ENCODE measurements at places on chromosomes 4 and X.

- no peak for DNase-seq
These were observed 37.6 kb upstream of the S100G start for GRCh38 chrX:16612257-16612897.

DNA sequence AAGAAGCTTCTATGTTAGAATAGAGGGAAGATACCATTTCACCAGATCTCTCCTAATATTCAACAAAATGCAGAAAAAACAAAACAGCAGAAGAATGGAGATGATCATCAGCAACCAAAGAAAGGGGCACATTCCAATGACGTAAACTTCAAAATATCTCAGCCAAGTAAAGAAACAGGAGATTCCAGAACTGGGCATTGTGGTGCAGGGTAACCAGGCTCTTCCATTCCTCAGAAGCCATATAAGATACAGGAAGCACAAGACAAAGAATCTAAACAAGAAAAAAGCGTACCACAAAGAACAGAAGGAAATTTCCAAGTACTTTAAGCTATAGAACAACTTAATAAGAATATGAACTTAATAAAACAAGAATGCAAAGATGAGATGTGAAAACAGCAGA is 6.9 kb upstream of the ARMCX4 start:
- no peak for DNase-seq

DNA sequence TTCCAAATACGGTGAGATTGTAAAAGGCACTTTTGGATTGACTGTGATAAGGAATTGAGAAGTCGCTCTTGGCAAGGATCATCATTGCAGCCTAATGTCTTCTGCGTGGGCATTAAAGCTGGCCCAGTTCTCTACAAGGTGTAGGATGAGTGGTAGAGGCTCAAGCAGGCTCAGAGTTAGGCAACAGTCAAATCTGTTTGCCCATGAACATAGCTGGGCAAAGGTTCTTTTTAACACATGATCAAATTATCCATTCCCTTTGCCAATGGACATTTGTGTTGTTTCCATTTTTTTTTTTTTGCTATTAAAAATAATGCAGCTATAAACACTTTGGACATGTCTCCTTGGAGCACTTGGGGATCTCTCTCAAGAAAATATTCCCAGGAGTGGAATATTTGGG is 229.1 kb upstream of the FAT1 start:
- DNase-seq, result no peak

- no peak for DNase-seq
These were observed 51.5 kb downstream of the PJA1 start for GRCh38 chrX:69113723-69114122.

DNA sequence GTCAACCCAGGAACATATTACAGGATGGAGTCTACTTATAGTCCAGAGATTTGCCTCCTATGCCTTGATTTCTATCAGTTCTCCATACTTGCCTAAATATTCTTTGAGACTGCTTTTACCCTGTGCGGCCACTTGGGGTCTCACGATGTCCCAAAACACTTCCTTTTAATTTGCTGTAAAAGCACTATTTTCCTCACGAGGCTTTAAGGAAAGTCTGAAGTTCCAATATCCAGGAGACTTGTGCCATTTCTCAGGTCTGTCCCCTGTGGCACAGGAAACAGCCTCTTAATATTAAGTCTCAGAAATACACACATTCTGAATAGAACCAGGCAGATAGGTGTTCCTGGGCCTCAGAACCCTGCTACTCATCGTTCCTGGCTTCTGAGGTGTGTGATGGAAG is 142.9 kb downstream of the TMEM164 start:
- no peak for DNase-seq

- DNase-seq, result no peak
These were observed 644.1 kb downstream of the MID1IP1 start for GRCh38 chrX:39445336-39445735.

DNA sequence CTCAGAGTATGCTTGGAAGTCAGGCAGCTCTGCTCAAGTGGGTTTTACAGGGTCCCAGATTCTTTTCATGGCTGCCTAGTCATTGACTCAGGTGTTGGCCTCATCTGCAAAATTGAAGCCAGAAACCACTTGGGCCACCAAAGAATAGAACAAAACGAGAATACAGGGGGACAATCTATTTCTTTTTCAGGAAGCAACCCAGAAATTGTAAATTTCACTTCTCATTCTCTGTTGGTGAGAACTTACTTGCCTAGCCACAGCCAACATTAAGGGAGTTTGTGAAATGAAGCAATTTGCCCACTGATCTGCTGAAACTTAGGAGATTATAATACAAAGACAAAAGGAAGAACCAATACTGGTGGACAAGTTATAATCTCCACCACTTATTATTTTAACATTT is 8.6 kb upstream of the TKTL2 start:
- DNase-seq, result no peak

DNA sequence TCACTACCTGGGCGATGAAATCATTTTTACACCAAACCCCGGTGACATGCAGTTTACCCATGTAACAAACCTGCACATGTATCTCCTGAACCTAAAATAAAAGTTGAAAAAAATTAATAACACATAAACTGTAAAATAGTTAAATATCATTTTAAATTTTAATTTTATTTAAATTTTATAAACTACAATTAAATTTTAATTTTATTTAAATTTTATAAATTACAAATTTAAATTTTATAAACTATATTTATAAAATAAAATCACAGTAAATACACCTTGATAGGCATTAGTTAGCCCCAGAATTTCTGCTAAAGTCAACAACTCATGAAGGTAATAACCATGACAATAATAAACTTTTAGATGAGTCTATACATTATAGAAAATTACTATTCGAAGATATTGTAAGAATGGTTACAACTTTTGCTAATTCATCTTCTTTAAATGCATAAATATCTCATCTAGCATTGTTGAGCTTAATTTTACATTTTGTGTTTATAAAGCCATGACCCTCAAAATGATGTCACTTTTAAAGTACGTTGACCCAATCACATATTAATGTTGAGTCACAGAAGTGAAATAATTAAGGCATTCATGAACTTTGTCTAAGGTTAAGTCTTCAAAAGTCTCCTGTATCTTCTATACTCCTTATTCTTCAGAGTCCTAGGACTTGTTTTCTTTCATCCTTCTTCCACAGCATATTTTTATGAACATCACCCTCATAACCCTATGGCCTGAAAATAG is 755.8 kb upstream of the LCORL start:
- DNase-seq, result no peak

DNA sequence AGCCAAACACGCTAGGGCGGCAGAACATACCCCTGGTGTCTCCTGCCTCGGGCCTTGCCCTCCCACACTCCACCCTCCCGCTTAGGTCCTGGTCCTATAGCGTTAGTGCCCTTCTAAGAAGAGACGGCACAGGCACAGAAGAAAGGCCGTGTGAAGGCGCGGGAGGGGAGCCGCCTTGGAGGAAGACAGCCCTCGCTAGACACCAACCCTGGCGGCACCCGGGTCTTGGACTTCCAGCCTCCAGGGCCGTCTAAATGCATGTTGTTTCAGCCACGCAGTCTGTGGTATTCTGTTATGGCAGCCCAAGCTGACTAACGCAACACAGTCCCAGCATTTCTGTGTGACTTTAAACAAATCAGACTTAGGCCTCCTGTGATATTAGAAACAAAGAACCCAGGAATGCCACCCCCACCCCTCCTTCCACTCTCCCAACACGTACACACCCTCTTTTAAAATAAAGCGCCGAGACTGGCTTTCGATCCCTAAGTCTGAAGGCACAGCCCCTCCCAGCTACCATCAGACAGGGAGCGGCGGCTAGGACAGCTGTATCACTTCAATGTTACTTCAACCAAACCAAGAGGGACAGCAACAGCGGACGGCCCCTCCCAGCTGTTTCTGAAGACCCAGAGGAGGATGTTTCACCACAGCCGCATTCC is 128.0 kb downstream of the AFAP1 start:
- DNase-seq, result peak; percentile 83

DNA sequence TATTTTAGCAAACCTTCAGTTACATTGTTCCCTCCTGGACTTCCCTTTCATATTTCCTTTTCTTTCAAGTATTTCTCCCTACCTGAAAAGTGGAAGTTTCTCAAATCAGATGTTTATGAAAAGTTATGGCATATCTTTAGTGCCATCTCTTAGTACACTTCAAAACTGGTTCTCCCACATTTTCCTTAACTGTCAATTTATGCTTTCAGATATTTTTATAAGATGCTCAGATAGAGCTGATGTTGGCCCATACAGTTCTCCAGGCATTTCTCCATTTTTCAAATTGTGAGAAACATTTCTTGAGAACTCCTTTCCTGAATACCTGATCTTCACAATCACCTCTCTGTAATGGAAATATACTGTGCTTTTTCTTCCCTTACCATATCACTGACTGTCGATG is 32.5 kb upstream of the AP1AR start:
- no peak for DNase-seq

DNA sequence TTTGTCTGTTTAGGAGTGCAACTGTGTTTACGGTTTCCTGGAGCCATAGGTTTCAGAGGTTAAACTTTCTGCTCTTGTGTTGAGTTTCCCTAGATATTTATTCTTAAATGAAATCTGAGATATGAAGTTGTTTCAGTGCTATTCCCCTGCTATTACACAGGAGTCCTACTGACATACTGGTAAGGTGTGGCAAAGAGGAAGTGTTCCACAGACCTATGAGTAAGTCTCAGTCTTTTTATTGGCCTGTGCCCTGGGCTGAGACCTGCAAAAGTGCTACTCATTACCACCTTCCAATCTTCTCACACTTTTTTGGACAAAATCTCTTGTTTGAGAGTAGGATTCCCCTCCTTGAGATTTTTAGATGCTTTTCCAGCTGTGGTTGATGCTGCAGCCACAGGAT is 35.6 kb upstream of the MAGEA8 start:
- no peak for DNase-seq

- no peak for DNase-seq
These were observed 364.1 kb downstream of the MAGEB5 start for GRCh38 chrX:26580021-26580420.

DNA sequence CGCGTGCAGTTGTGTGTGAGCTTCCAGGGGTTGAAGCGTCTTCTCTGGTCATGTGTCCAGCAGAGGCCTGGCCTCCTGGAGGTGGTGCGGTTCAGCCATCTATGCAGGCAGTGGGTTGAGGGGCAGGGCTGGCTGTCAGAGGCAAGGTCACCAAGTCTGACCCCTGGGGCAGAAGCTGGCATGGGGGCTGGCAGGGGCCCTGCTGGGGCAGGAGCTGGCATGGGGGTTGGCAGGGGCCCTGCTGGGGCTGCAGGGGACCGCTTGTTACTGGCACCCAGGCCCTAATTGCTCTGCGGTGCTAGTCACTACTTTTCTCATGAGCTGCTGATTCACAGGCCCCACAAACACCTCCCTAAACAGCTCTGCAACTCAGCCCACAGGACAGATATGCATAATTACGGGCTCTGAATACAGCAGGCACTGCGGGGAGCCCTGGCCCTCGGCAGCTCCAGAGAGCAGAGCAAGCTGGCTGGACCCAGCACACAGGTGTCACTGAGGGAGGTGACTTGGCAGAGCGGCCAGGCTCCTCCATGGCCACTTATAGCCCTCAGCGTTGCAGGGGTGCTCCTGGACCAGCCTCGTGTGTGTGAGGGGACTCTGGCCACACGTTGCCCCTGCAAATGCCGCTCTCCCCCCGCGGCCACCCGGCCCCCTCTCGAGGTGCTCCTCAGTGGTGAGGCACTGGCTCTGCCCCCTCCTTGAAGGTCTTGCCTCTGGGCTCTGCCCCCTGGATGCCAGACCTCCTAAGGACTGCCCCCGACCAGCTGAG is 32.7 kb downstream of the CPLX1 start:
- no peak for DNase-seq

- no peak for DNase-seq
These were observed 1.7 kb upstream of the SLC2A9 start for GRCh38 chr4:10023050-10023419.

DNA sequence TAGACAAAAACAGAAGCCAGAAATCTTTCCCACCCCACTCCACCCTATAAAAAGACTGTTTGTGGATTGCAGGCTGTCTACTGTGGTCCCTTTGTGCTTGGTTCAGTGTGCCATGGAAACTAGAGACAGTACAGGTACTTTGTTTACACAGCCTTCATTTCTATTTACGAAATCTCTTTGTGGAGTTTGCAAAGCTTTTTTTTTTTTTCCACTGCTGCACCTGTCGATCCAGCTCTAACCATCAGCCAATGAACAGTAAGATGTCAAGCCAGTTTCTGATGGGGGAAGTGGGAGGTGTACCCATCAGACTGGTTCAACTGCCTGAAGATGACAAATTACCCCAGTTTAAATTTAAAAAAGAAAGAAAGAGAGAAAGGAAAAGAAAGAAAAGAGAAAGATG is 20.2 kb upstream of the LRBA start:
- no peak for DNase-seq

DNA sequence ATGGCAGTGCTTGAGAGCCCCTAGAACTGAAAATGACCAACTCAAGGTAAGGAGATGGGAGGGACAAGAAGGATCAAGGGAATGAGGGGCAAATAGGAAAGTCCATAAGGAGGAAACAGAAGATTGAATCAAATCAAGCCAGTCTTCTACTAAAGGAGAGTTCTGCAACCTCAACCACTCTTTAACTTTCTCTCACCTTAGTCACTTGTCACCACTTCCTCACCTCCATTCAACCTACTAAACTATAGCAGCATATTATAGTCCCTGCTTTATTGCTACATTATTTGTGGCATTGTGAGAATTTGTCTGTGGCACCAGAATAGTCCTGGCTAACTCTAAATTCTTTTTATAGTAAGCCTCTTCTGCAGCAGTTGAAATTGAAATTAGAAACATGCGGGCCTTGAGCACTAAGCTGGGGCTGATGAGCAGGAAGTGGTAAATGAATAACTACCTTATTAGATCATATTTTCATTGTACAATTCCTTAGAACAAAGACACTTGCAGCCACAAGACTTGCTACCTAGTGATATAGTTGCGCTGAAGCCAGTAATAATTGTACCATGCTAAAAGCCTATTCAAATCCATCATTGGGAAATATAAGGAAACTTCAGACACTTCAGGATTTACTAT is 336.9 kb downstream of the ZNF674 start:
- DNase-seq, result no peak

DNA sequence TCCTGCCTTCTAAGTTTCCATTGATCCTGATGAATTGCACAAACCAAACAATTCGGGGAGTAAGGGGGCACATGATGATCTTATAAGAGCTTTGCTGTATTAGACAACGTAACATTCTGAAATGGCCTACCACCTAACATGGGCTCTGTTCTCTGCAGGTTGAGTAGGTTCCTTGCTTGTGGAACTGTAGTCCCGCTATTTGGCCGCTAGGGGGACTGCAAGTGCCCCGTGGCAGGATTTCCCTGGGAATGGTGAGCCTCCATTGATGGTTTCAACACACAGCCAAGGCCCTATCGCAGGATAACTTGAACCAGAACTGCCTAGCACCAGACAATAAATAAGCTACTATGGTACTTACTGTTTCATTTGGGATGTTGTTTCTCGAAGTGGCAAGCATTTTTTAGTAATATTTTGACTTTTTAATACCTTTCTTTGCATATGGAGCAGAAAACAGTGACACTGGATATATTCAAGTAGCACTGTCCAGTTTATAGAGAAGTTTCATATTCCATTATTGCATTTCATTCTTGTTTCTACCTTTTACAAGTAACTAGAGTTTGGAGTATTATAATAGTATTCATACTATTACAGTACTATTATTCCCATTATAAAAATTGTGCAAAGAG is 11.9 kb downstream of the AR start:
- no peak for DNase-seq

GRCh38 chrX:66677430-66677829 is 38.6 kb upstream of the EDA2R start:
- DNase-seq, result no peak

- DNase-seq, result no peak
These were observed 215.8 kb downstream of the PCDH19 start for GRCh38 chrX:100194082-100194775.

- DNase-seq, result no peak
These were observed 13.6 kb upstream of the RBPJ start for GRCh38 chr4:26307037-26307800.

- DNase-seq, result no peak
These were observed 23.6 kb downstream of the SH3BP2 start for GRCh38 chr4:2816401-2816954.

All from AG04450 (cell line).